ENCODE measurements at places on chromosomes 12 and 14. TPM values are rescaled to one million over a fixed set of nuclear protein-coding genes. Genes with fewer than 3 reads are reported as not detected.

Gene SAMD15
- polyA plus RNA-seq, result 0.95 TPM

Gene ADAMTS20
- not detected for polyA plus RNA-seq

Gene RNASE3
- polyA plus RNA-seq, result not detected

Gene RAD9B
- polyA plus RNA-seq, result 0.22 TPM

Gene IL26
- polyA plus RNA-seq, result not detected

Gene RCOR1
- polyA plus RNA-seq, result 3.4 TPM

Gene KRT73
- polyA plus RNA-seq, result not detected

Gene IKZF4
- 0.99 TPM for polyA plus RNA-seq

Gene GNPNAT1
- 64.5 TPM for polyA plus RNA-seq

Gene ORMDL2
- polyA plus RNA-seq, result 86.6 TPM

Gene LMBR1L
- 28.2 TPM for polyA plus RNA-seq

Gene FOXG1
- 0.04 TPM for polyA plus RNA-seq

Gene ADGRD1
- 11.2 TPM for polyA plus RNA-seq

Gene NIN
- polyA plus RNA-seq, result 16.2 TPM

Gene LALBA
- not detected for polyA plus RNA-seq

Gene ALDH2
- polyA plus RNA-seq, result 38.5 TPM

Gene NTS
- polyA plus RNA-seq, result not detected

Gene KLRC1
- not detected for polyA plus RNA-seq

Gene CAPS2
- polyA plus RNA-seq, result 1.3 TPM

Gene SIX4
- polyA plus RNA-seq, result 1.5 TPM

Gene P3H3
- 37.6 TPM for polyA plus RNA-seq

Gene METTL25
- 5.6 TPM for polyA plus RNA-seq

Gene SSTR1
- polyA plus RNA-seq, result 26.7 TPM

Gene TARBP2
- polyA plus RNA-seq, result 32.1 TPM

Gene NGB
- not detected for polyA plus RNA-seq

Gene TSPAN11
- 0.70 TPM for polyA plus RNA-seq

Gene CCDC198
- polyA plus RNA-seq, result not detected

Gene SLC6A13
- polyA plus RNA-seq, result not detected

Gene YLPM1
- polyA plus RNA-seq, result 15.9 TPM

Gene FGF23
- not detected for polyA plus RNA-seq

Gene LGALS3
- polyA plus RNA-seq, result 541 TPM

Gene KRT5
- polyA plus RNA-seq, result not detected

Gene DCP1B
- polyA plus RNA-seq, result 18.1 TPM

Gene GPR84
- not detected for polyA plus RNA-seq

Gene LRRC23
- polyA plus RNA-seq, result 6.2 TPM

Gene PTPRR
- polyA plus RNA-seq, result 1.1 TPM

Gene ZDHHC22
- not detected for polyA plus RNA-seq

Gene ASB2
- polyA plus RNA-seq, result 0.06 TPM

Gene CCDC60
- not detected for polyA plus RNA-seq

Gene USP30
- polyA plus RNA-seq, result 7.0 TPM

Gene KCNC2
- polyA plus RNA-seq, result not detected

Gene GPRC5D
- not detected for polyA plus RNA-seq

Gene IFI27
- polyA plus RNA-seq, result not detected

Gene CLMN
- polyA plus RNA-seq, result 0.53 TPM

Gene PPP2R5C
- polyA plus RNA-seq, result 76.3 TPM

Gene SINHCAF
- polyA plus RNA-seq, result 14.4 TPM

Gene SERPINA10
- not detected for polyA plus RNA-seq

Data from GM23248 (cell line).